ENCODE measurements at places on chromosomes 7 and 10.

- no peak for DNase-seq
Observed at GRCh38 chr10:18822156-18822555, 162.9 kb downstream of the ARL5B start.

GRCh38 chr7:75715864-75716263, 22.9 kb downstream of the HIP1 start:
- DNase-seq: no peak

DNA sequence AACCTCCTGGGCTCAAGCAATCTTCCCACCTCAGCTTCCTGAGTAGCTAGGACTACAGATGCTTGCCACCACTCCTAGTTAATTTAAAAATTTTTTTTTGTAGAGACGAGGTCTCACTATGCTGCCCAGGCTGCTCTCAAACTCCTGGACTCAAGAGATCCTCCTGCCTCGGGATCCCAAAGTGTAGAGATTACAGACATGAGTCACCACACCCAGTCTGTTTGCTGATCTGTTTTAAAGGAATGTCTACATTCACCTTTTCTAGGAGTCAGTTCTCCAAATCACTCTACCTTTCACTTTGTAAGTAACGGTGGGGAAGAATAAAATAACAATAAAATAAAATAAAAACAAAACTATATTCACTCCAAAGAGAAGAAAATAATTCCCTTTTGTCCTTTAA, 86.6 kb upstream of the AGBL3 start:
- no peak for DNase-seq

- no peak for DNase-seq
Observed at GRCh38 chr10:285216-285615, 150.0 kb downstream of the ZMYND11 start.

GRCh38 chr7:121195010-121195409, 133.8 kb upstream of the WNT16 start:
- no peak for DNase-seq

DNA sequence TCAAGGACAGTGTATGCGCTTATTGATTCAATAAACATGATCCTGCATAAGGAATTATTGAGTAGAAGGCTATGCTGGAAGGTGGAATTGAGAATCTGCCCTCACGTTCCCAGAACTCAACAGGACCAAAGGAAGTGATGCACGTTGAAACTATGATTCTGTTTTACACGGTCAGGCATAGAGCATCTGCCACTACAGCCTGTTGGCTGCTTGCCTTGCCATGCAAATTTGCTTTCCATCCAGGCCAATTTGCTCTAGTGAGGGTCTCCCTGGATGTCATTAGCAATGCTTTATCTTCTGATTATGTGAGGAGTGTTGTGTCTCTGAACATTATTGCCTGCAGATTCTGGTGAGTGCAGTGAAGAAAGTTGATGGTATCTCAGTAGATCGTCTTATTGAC, 132.9 kb downstream of the ADRA2A start:
- no peak for DNase-seq

DNA sequence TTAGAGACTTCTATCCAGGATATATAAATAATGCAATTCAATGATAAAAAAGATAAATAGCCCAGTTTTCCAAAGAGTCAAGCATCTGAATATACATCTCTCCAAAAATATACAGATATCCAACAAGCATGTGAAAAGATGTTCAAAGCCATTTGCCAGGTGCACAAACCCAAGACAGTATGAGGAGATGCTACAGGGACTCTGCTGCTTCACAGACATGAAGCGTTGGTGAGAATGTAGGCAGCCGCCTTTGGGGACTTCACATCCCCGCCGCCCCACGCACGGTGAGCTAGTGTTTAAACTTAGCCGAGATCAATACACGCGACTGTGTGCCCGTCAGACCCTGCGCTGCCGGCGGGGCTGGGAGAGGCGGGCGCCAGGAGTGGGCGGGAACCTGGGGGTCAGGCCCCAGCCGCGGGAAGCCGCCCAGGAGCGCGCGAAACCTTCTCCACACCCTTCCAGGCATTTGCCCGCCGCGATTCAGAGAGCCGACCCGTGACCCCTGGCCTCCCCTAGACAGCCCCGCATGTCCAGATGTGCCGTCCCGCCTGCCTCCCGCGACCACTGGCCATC, 927 bp upstream of the ALOX5 start:
- no peak for DNase-seq
